ENCODE measurements at places on chromosomes 3 and 15. TPM values are rescaled to one million over a fixed set of nuclear protein-coding genes. Genes with fewer than 3 reads are reported as not detected.

ROBO2 gene
- total RNA-seq = not detected

CLEC3B gene
- 0.20 TPM for total RNA-seq

TIMP4 gene
- 0.40 TPM for total RNA-seq

PLCB2 gene
- under 0.01 TPM for total RNA-seq

ABHD6 gene
- 11.6 TPM for total RNA-seq

CPOX gene
- total RNA-seq = 15.7 TPM

DGKG gene
- total RNA-seq = 2.0 TPM

KLF15 gene
- total RNA-seq = 8.1 TPM

CCR8 gene
- not detected for total RNA-seq

MOBP gene
- not detected for total RNA-seq

OR5K2 gene
- not detected for total RNA-seq

UROC1 gene
- not detected for total RNA-seq

CEMIP gene
- 0.22 TPM for total RNA-seq

CHRM5 gene
- 0.20 TPM for total RNA-seq

C2CD4B gene
- total RNA-seq = 45.6 TPM

GPR160 gene
- total RNA-seq = 1.7 TPM

GP9 gene
- not detected for total RNA-seq

RFTN1 gene
- 22.9 TPM for total RNA-seq

CD80 gene
- not detected for total RNA-seq

TGM4 gene
- under 0.01 TPM for total RNA-seq

FAM81A gene
- not detected for total RNA-seq

GP5 gene
- under 0.01 TPM for total RNA-seq

Measured in lung microvascular endothelial cell (primary cell).